ENCODE measurements at places on chromosomes 13 and 19. TPM values are rescaled to one million over a fixed set of nuclear protein-coding genes. Genes with fewer than 3 reads are reported as not detected.

- DNase-seq: no peak
These were observed 2291.1 kb upstream of the PCDH20 start for GRCh38 chr13:63706751-63707150.

DNA sequence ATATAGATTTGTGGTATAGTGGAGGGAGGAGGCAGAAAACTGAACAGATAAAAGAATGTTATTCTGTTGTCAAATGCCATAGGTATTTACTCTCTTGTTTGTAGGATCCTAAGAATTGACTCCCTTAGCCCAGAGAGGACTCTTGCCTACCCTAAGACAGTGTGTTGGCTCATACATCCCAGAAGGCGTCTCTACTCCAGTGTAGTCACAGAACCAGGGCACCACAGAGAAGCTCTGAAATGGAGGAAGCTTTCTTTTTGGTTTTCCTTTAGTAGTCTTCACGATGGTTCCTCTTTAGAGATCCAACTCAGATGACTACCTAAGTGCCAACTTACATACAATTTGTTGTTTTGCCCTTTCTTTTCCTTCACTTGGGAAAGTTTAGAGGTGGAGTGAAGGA, 14.0 kb downstream of the GPR183 start:
- DNase-seq: no peak

SIGLEC12 gene
- 0.60 TPM for total RNA-seq

DNA sequence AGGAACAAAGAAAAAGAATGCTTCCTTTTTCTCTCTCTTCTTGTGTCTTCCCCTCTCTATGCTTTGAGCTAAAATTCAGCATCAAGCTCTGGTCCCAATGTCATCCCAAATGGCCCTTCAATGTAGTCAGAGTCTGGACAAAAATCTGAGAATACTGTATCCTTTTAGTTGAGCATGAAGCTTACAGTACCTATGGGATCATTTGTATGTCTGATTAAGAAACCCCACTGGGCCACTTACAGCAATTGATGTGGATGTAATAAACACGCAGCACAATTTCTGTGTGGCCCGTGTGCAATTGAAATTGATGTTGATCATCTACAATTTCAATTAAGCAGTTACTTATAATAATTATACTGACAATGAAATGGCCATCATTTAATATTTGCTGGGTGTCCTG, 188.9 kb upstream of the RNF113B start:
- no peak for DNase-seq

GRCh38 chr13:34243403-34243802, 425.5 kb downstream of the RFC3 start:
- DNase-seq: no peak

FUT1 gene
- 0.09 TPM for total RNA-seq

DNA sequence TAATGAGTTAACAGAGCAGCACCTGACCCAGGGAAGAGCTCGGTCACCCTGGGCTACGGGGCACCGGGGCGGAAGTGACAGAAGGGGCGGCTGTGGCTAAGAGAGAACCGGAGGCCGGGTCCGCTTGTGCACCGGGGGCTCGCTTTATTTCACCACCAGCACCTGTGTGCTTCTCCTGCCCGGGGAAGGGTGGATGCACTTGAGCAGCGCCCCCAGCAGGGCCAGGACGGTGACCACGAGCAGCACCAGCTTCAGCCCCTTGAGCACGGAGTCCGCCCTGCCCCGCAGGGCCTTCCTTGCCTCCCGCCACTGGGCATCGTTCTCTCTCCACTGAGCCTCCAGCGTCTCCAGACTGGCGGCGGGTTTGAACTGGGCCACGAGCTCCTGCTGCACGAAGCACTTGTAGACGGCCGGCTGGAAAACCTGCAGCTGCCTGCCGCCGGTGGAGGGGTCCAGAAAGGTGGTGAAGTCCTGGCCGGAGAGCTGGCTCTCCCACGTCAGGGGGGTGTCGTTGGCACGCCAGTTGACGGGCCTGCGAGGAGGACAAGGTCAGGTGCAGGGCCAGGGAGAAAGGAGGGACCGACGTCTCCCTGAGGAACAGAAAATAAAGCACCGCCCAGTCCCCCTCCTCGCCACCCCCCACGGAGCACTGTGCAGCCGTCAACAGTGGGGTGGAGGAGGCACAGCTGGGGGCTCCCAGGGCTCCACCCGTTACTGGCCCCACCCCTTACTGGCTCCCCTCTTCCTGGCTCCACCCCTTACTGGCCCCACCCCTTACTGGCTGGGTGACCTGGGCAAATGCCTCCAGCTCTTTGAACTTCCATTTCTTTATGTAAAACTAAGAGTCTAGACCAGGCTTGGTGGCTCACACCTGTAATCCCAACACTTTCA, 3.6 kb downstream of the FAM187B start:
- no peak for DNase-seq

DNA sequence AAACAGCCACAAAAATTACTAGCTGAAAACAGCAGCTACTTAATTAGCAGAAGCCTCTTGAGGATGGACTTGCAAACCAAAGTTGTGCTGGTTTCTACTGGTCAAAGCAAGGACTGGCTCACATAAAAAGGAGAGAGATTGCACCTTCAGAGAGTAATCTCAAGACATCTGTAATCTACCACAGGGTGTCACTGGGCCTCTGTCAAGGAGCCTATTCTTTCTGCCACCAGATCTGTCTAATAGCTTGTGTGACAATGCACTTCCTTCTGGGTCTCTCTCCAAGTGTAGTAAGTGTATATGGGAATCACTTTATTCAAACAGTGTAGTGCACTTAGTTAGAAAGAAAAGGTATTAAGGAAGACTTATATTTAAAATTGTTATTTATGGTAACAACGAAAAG, 24.4 kb upstream of the ZNF561 start:
- DNase-seq: no peak

DNA sequence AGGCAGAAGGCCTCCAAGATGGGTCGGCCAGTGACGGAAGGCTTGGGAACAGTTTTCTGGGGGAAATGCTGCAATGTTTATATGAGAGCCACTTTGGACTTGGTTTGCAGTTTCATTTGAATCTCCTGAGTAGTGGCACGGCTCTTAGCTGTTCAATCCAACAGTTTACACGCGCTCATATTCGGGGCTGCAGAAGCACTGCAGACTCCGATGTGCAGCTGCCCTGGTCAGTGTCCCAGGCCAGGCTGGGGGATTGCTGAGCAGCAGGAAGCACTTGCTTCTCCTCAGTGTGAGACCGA, 31.7 kb downstream of the CEBPG start:
- DNase-seq: no peak

DNA sequence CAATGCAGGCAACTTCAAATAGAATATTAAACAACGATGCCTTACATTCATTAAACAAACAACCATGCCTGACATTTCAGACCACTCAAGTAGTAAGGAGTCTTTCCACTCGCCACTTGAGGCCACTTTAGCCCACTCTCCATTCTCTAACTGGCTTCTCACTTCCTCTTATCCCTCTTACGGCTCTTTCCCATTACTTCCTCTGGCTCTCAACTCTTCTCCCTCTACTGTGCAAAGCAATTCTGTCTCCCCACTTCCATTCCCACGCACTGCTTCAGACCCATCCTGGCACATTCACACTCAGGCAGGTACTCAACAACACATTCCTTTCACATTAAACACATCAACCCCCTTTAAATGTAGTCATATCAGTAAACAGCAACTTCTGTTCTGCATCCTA, 229.8 kb upstream of the IPO5 start:
- DNase-seq: no peak
